ENCODE measurements at places on chromosomes 16 and 17. TPM values are rescaled to one million over a fixed set of nuclear protein-coding genes. Genes with fewer than 3 reads are reported as not detected.

- DNase-seq = no peak
Measured at GRCh38 chr17:8068736-8069586, 18.6 kb downstream of the ALOX12B start.

GRCh38 chr17:7997186-7997585, 5.2 kb upstream of the GUCY2D start:
- DNase-seq = no peak

DNA sequence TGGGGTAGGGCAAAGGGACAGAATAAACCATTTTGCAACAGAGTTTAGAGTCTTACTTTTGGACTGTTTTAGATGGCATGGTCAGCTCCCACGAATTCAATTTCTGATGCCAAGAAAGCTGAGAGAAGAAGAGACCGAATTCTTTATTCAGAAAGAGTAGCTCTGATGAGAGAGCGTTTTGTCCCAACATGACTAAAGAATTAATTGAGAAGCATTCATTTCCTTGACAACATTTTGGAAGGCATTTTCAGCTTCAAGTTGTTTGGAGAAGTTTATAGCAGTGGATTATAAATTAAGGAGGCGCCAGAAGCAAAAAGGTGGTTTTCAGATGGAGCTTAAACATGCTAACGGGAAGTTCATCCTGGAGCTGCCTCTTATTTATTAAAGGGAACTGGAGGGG, 12.2 kb downstream of the GAN start:
- DNase-seq = no peak

Gene KRTAP4-1
- not detected for polyA plus RNA-seq

Gene SLC22A31
- polyA plus RNA-seq = not detected

Gene NRN1L
- polyA plus RNA-seq = 0.83 TPM

Gene LGALS9C
- polyA plus RNA-seq = not detected

All from CD8-positive, alpha-beta memory T cell (primary cell).